ENCODE measurements at places on chromosomes 4 and X.

DNA sequence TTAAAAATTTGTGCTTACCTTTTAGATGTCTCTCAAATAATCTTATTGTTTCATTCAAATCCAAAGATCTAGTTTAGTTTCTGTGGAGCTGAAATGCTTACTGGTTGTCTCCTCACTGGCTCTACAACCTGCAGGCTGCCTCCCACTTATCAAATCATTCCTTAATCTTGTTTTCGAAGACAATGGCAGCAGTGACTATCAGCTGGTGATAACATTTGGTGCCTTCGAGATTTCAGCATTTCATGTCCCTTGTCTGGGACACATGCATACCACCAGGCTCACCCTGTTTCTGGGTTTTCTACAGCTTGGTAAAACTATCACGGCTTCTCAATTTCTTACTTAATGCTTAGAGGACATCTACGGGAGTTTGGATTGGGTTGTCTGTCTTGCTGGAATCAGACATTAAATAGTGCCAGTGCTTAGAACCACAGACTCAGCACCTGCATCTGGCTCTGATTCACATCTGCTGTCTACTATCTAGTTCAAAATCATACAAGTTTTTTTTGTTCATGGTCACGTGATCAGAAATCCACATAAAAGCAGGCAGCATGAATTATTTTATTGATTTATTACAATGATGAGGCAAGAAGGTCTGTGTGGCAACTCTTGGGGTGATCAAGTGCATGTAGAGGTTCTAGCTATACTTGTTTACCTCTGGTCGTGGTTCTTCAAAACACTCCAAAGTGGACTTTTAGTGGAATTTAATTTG is 32.0 kb upstream of the SMARCAD1 start:
- DNase-seq = no peak

- no peak for DNase-seq
These were observed 697.8 kb upstream of the HS3ST1 start for GRCh38 chr4:12126474-12126873.

GRCh38 chr4:87209696-87210095 is 10.7 kb downstream of the KLHL8 start:
- DNase-seq = no peak

- DNase-seq = no peak
These were observed 34.8 kb downstream of the OSTC start for GRCh38 chr4:108685036-108685686.

- no peak for DNase-seq
These were observed 221.6 kb upstream of the SPANXN4 start for GRCh38 chrX:142804085-142804484.

All from stimulated activated CD8-positive, alpha-beta memory T cell treated with anti-CD3 and anti-CD28 coated beads, Interleukin-7, amount 100 ng/mL, for 1 hour (primary cell).